ENCODE measurements at places on chromosomes 1 and 21. TPM values are rescaled to one million over a fixed set of nuclear protein-coding genes. Genes with fewer than 3 reads are reported as not detected.

- H3K36me3 ChIP-seq, result no peaks in the 10 kb centered on the region
- H3K27me3 ChIP-seq, result no peaks in the 10 kb centered on the region
- H3K27ac ChIP-seq, result no peak overlapping the region
- H3K4me1 ChIP-seq, result no peaks in the 10 kb centered on the region
Measured at GRCh38 chr21:25625036-25625435, 14.0 kb upstream of the JAM2 start.

DNA sequence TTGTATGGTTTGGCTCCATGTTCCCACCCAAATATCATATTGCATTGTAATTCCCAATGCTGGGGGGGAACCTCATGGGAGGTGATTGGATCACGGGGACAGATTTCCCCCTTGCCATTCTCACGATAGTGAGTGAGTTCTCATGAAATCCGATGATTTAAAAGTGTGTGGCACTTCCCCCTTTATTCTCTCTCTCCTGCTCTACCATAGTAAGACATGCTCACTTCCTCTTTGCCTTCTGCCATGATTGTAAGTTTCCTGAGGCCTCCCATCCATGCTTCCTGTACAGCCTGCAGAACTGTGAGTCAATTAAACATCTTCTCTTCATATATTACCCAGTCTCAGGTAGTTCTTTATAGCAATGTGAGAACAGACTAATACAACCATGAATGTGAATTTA, 211.6 kb upstream of the NR5A2 start:
- no peak overlapping the region for H3K4me3 ChIP-seq
- H3K36me3 ChIP-seq, result no peaks in the 10 kb centered on the region
- no peaks in the 10 kb centered on the region for H3K4me1 ChIP-seq

DNA sequence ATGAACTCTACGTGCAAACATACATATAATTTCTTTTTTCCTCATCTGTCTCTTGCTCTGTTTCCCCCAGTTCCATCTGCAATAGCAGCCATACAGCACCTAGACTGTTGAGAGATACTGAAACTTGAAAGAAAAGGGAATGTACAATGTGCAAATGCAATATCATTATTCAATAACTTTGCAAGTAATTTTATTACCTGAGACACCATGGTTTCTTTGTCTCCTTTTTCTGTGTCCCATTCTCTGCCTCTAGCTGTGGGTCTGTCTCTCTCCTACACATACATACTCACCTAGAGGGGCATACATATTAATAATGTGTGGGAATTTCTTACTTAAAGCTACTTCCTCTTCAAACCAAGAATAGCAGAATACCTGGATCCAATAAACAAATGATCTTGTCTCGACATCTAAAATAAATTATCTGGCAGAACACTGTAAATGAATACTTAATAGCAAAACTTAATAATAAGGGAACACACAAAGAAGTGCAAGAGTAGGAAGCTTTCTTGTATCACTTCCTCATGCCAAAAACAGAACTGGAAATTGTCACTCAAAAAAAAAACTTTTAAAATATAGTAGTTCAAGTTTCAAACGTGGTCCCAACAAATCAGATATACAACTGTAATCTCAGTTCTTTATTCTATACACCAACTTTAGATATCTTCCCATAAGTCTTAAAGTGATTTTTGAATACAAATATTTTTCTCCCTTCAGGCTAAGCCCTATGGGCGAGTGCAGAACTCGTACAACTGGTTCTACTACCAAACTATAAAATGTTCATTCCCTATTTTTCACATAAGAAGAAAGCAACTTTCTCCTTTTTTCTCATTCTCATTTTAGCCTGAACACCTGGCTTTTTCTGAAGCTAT, 194.6 kb downstream of the NRIP1 start:
- no peak for DNase-seq
- peaks cover 5% of the 10 kb centered on the region for H3K4me1 ChIP-seq
- no peak overlapping the region for H3K27ac ChIP-seq
- no peak overlapping the region for H3K4me3 ChIP-seq
- no peaks in the 10 kb centered on the region for H3K27me3 ChIP-seq

GRCh38 chr1:43382027-43382779, 7.4 kb downstream of the MED8 start:
- no peaks in the 10 kb centered on the region for H3K27me3 ChIP-seq
- H3K36me3 ChIP-seq, result peaks cover 62% of the 10 kb centered on the region
- H3K27ac ChIP-seq, result no peak overlapping the region
- DNase-seq, result no peak
- no peak overlapping the region for H3K4me3 ChIP-seq

- H3K27ac ChIP-seq, result peak overlapping the region; percentile 84
- peaks cover 19% of the 10 kb centered on the region for H3K4me1 ChIP-seq
- no peaks in the 10 kb centered on the region for H3K36me3 ChIP-seq
- H3K27me3 ChIP-seq, result no peaks in the 10 kb centered on the region
- H3K4me3 ChIP-seq, result no peak overlapping the region
Measured at GRCh38 chr1:2215329-2215728, 12.8 kb upstream of the SKI start.

GRCh38 chr1:185537596-185537995, 196.6 kb upstream of the HMCN1 start:
- no peak overlapping the region for H3K27ac ChIP-seq
- no peak overlapping the region for H3K4me3 ChIP-seq
- no peak for DNase-seq
- H3K27me3 ChIP-seq, result no peaks in the 10 kb centered on the region

- no peaks in the 10 kb centered on the region for H3K36me3 ChIP-seq
- H3K27me3 ChIP-seq, result peaks cover 29% of the 10 kb centered on the region
- H3K4me3 ChIP-seq, result peak overlapping the region; percentile 57
Measured at GRCh38 chr1:112850034-112850757, 105.8 kb downstream of the SLC16A1 start.

DNA sequence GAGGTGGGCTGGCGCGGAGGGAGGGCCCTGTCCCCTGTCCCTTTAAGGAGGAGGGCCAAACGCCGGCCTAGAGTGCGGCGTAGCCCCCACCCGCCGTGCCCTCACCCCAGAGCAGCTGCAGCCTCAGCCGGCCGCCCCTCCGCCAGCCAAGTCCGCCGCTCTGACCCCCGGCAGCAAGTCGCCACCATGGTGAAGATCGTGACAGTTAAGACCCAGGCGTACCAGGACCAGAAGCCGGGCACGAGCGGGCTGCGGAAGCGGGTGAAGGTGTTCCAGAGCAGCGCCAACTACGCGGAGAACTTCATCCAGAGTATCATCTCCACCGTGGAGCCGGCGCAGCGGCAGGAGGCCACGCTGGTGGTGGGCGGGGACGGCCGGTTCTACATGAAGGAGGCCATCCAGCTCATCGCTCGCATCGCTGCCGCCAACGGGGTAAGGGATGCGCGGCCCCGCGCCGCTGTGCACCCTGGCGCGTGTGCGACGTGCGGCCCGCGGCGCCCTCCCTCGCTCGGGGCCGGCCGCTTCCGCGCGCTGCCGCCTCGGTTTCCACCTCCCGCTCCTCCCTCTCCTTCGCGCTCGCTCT, at the start of gene PGM1:
PGM1 (plus strand) TSS at position 109 of the 583 bp plus-strand sequence; CDS start at position 187, 78 bp downstream.
- DNase-seq, result peak; percentile 51
- H3K4me1 ChIP-seq, result peaks cover 57% of the 10 kb centered on the region
- H3K27ac ChIP-seq, result peak within 1 kb of the TSS; percentile 94
- peak within 1 kb of the TSS; percentile 85 for H3K4me3 ChIP-seq
- no peaks in the 10 kb centered on the region for H3K36me3 ChIP-seq

DNA sequence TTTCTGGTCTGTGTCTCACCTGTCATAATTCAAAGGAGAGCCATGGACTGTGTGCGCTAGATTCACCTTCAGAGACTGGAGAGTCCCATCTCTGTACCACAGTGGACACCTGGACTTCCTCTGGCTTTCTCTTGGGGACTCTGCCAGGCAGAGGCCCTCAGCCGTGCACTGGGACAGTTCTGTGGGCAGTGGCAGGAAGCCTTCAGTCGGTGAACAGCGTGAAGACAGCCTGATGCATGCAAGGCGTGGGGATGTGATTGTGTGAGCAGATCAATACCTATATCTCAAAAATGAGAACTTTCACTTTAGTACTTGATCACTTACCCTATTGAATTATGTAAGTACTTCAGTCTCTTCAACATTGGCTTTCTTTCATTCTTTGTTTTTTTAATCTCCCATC, 245.3 kb downstream of the DISC1 start:
- no peak for DNase-seq
- H3K27me3 ChIP-seq, result no peaks in the 10 kb centered on the region
- peaks cover 3% of the 10 kb centered on the region for H3K4me1 ChIP-seq

GRCh38 chr1:22601610-22602009, 34.8 kb upstream of the C1QA start:
- H3K27me3 ChIP-seq, result peaks cover 47% of the 10 kb centered on the region
- no peaks in the 10 kb centered on the region for H3K36me3 ChIP-seq

DNA sequence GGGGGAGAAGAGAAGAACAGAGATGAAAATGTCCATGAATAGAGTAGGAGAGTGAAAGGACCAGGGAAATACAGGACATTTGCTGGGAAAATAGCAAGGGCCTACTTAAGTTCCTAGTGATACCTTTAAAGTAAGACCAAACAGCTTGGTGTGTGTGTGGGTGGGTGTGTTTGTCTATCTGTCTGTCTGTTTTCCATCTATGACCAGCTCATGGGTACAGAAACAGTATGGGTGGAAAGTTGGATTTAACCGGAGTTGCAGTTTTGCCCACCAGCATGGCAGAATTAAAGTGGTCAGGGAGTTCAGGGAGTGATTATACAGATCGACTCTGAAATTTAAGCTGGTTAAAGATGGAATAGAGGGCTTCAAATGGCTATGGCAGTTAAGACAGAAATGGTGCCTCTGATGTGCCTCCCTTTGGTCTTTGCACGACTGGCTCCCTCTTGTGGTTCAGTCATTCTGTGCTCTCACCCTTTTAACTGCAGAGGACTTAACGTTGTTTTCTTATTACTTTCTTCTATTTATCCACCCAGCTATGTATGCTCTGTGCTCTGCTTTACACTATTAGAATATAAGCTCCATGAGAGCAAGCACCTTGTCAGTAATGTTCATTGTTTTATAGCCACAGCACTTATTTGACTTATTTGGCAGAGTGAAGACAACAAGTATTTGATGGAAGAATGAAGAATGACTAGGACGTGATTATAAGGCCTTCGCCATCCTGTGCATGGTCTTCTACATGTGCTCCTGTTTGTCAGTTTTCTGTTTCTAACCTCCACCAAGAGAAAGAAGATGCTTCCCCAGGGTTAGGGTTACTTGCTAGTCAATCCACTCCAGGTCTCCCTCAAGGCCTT, 72.7 kb upstream of the AK4 start:
- no peak overlapping the region for H3K4me3 ChIP-seq
- no peaks in the 10 kb centered on the region for H3K27me3 ChIP-seq
- no peaks in the 10 kb centered on the region for H3K36me3 ChIP-seq
- peak; percentile 49 for DNase-seq
- no peaks in the 10 kb centered on the region for H3K4me1 ChIP-seq
- H3K27ac ChIP-seq, result no peak overlapping the region

GRCh38 chr1:226148121-226148648, 38.4 kb downstream of the ACBD3 start:
- H3K36me3 ChIP-seq, result peaks cover 6% of the 10 kb centered on the region
- no peaks in the 10 kb centered on the region for H3K4me1 ChIP-seq
- no peaks in the 10 kb centered on the region for H3K27me3 ChIP-seq
- no peak overlapping the region for H3K4me3 ChIP-seq
- no peak overlapping the region for H3K27ac ChIP-seq

DNA sequence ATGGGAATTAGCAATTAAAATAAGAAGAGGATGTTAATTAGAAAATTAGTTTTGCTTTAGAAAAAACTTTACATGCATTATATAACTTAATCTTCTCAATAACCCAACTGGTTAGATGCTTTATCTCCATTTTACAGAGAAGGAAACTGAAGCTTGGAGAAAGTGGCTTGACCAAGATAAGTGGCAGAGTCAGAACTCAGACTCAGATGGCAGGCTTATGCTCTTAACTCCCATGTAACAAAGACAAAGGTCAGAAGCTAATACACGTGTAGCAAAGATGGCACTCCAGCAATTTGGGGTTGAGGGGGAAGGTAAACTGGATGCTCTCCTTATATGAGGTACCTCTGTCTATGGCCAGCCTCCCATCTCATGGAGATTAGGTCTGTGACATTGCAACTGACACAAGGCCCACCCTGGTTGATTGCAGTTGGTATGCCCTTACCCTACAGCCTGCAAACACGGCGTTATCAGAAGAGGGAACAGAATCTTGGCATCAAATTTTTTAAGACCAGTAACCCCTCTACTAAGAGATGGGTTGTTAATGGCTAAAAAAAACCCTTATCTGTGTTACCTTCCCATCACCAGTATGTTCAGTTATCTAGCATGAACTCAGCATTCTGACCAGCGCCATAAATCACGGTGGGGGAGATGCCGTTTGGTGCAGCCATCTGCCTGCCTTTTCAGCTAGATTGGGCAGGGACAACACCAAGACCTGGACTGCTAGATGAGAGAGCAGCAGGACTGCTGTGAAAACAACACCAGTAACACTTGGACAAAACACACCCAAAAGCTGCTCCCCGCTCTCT, 97.0 kb downstream of the UBR4 start:
- H3K27me3 ChIP-seq, result no peaks in the 10 kb centered on the region
- no peak for DNase-seq
- no peaks in the 10 kb centered on the region for H3K4me1 ChIP-seq
- no peak overlapping the region for H3K27ac ChIP-seq
- H3K36me3 ChIP-seq, result peaks cover 15% of the 10 kb centered on the region

GRCh38 chr21:31732597-31733550, 956 bp upstream of the SCAF4 start:
- peak overlapping the region; percentile 81 for H3K4me3 ChIP-seq
- H3K27ac ChIP-seq, result peak overlapping the region; percentile 91
- no peak for DNase-seq
- H3K27me3 ChIP-seq, result no peaks in the 10 kb centered on the region

- H3K27me3 ChIP-seq, result peaks cover 28% of the 10 kb centered on the region
- H3K27ac ChIP-seq, result no peak overlapping the region
- no peak for DNase-seq
- no peaks in the 10 kb centered on the region for H3K36me3 ChIP-seq
- H3K4me3 ChIP-seq, result no peak overlapping the region
- no peaks in the 10 kb centered on the region for H3K4me1 ChIP-seq
Measured at GRCh38 chr1:16724718-16725438, 15.4 kb upstream of the RNU1-4 start.

GRCh38 chr1:30668024-30668423, 55.4 kb downstream of the MATN1 start:
- H3K4me3 ChIP-seq, result no peak overlapping the region
- H3K27ac ChIP-seq, result no peak overlapping the region
- DNase-seq, result no peak

GRCh38 chr1:36778740-36779139, 255.6 kb downstream of the GRIK3 start:
- H3K4me3 ChIP-seq, result no peak overlapping the region
- no peaks in the 10 kb centered on the region for H3K36me3 ChIP-seq
- no peak overlapping the region for H3K27ac ChIP-seq
- no peak for DNase-seq
- no peaks in the 10 kb centered on the region for H3K4me1 ChIP-seq

ADORA1 gene
- 5.6 TPM for total RNA-seq

KCNQ4 gene
- 3.3 TPM for total RNA-seq

MYOM3 gene
- 144 TPM for total RNA-seq

TSPEAR gene
- total RNA-seq, result not detected

CRABP2 gene
- not detected for total RNA-seq

LEFTY2 gene
- 0.20 TPM for total RNA-seq

ZBTB48 gene
- total RNA-seq, result 10.7 TPM

RSPH1 gene
- not detected for total RNA-seq

FCAMR gene
- total RNA-seq, result not detected

KIF17 gene
- 3.8 TPM for total RNA-seq

TTLL10 gene
- total RNA-seq, result 0.13 TPM

POGK gene
- total RNA-seq, result 6.6 TPM

PIK3R3 gene
- 12.1 TPM for total RNA-seq

Data from gastrocnemius medialis (tissue), 4 donors.